ENCODE measurements at places on chromosomes 7 and 10.
A peak's percentile ranks its signal among the peaks of the same experiment; 100 is the strongest.

- no peak for DNase-seq
Measured at GRCh38 chr7:129147731-129148130, 3.2 kb downstream of the TSPAN33 start.

DNA sequence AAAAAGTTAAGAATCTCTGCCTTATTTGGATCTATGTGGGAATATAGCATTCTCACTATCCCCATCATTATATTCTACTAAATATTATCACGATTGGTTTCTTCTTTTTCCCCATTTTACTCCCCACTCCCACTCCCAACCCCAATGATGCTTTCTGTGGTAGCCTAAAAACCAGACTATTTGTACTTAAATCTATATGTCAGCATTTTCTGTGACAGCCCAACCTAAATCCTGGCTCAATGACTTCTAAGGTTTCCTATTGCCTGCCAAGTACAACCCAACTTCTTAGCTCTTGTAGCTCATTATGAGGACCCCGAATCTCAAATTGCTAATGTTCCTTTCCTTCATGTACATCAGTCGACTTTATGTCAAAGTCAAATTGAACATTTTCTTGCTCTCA, 598.6 kb downstream of the XPNPEP1 start:
- no peak for DNase-seq

DNA sequence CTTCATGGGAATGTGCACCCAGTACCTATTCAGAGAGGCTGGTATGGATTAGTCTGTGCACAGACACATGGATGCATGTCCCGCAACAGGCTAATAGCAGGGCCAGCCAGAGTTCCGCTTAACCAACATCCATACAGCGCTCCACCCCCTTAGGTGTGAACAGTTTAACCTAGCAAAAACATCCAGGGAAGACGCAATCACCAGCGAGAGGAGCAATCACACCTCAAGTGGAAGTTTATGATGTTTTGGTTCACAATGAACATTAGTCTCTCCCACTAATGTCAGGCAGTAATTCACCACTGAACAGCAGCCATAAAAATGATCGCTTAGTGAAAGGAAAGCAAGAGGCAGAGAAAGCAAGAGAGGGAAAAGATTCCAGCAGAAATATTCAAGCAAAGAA, 91.1 kb downstream of the PLXNA4 start:
- no peak for DNase-seq

DNA sequence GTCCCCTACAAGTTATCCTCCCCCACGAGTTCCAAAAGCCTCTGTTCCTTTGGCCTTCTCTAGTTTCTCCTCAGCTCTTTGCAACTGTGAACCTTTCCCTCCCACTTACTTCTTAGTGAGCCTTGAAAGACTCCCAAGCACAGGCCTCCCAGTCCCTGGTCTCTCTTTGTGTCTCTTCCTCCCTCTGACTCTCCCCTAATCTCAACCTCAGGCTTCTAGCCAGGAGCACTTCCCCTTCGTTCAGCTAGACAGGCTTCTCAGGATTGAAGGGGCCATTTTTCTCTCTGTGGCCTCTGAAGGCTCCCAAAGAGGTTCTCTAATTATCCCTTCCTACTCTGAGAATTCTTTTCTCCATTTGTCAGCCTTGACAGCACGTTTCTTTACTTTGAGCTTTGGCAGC, 50.2 kb upstream of the PHYHIPL start:
- no peak for DNase-seq

GRCh38 chr10:114289096-114289436, 50.0 kb downstream of the VWA2 start:
- no peak for DNase-seq

GRCh38 chr7:45656431-45656830, 82.3 kb downstream of the ADCY1 start:
- DNase-seq, result no peak

DNA sequence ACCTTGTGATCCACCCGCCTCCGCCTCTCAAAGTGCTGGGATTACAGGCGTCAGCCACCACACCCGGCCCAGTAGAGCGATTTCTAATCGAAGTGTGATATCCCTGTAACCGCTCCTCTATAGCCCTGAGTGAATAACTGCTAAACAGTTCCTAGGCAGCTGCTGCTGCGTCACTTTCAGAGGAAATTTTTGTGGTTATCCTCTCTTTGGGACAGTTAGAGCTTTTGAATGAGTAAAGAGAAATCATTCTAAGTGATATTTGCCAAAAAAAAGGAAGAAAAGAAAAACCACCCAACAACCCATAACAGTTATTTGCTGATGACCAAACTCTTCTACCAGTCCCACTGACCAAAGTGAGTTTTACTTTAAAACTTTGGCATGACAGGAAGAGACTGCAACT, 59.9 kb downstream of the MKX start:
- no peak for DNase-seq

DNA sequence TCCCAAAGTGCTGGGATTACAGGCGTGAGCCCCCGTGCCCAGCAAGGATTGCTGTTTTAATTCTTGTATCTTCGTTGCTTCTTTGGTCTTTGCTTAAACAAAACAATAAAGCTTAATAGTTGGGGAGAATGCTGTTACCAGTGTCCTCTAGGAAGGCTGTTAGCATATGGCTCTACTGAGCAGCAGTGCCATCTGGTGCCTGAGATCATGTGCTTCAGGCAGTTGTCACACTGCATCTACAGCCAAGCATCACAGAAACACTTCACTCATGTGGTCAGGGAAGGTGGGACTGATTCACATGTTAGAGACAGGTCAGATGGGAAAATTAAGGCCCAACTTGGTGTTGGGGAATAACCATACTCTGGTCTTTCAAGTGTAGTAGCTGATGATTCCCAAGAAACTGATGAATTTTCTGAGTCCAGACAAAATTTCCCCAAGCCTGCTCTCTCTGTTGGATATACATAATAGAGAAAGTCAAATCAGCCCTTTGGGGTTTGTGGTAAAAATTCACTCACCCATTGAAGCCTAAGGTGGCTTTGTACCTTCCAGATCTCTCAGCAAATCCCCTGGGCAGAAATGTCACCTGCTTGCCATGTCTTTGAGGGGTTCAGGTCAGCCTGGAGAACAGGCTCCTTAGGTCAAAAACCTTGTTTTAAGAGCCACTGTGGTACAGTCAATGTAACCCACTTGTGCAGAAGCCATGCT, 28.4 kb downstream of the UBE2D4 start:
- no peak for DNase-seq

- DNase-seq, result no peak
Measured at GRCh38 chr7:25242678-25243077, 14.4 kb upstream of the NPVF start.

GRCh38 chr10:30784524-30784896, 155.0 kb upstream of the LYZL2 start:
- DNase-seq, result no peak

GRCh38 chr7:13988065-13988464, 1.4 kb downstream of the ETV1 start:
- DNase-seq, result no peak

DNA sequence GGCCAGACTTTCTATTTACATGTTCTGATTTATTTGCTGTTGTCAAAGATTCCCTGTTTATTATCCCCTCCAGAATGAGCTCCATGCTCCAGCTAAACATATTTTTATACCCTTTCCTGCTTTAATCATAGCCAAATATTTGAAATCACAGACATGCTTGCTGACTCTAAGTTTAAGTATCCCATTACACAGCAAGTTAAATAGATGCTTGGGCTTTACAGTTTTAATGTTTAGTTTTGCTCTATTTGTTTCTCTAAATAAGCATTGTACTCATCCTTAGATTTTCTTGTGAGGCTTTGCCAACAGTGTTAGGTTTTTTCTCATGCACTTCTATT, 196.8 kb downstream of the TAX1BP1 start:
- DNase-seq, result no peak

DNA sequence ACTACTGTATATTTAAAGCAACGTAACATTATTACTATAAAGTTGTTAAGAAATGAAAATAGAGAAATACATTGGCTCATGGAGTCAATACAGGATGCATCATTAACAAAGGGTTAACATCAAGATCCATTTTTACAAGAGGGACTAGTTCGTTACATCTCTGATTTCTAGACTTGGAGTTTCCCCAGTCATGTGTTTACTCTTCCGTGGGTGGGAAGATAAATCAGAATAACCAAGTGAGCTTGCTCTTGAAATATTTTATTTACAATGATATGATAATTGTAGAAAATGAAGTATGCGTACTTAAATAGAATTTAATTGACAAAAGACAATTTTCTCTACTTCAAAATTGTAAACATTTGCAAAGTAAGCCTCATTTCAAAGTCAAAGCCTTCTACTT, 1.0 kb upstream of the PRKAR2B start:
- DNase-seq, result no peak

DNA sequence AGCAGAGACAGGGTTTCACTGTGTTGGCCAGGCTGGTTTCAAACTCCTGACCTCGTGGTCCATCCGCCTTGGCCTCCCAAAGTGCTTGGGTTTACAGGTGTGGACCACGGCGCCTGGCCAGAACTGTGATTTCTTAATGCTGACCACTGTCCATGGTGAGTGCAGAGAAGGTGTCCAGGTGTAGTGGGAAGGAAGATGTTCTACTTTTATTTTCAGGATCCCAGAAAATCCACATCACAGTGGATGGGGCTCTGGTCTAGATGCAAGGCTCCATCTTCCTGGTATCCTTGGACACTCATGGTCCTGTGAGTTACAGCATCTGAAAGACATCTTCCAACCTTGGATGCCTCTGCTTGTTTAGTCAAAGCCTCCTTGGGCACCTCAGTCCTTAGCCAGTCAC, 92.7 kb downstream of the CCDC3 start:
- no peak for DNase-seq

GRCh38 chr7:36895192-36895591, 170.9 kb upstream of the AOAH start:
- DNase-seq, result no peak

- no peak for DNase-seq
Measured at GRCh38 chr10:102701796-102702195, 12.4 kb downstream of the ARL3 start.

DNA sequence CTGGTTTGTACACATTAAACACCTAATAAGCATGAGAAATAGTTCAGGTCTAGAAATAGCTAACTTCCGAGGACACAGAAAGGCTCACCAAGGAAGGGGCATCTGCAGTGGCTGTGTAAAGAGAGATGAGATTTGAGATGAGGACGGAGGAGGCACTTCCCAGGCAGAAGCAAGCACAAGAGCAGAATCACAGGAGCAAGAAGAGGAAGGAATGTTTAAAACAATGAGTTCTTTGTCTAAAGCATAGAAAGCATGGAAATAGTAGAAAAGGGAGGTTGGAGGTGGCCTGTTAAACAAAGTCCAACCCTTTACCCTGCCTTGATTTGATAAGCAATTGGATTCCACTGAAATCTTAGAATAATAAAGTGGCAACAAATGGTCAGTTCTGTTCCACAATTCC, 11.6 kb upstream of the PON3 start:
- no peak for DNase-seq

GRCh38 chr7:130926001-130926691, 192.1 kb upstream of the KLF14 start:
- peak; percentile 47 for DNase-seq

GRCh38 chr10:9219860-9220259, 1165.4 kb downstream of the GATA3 start:
- DNase-seq, result no peak

DNA sequence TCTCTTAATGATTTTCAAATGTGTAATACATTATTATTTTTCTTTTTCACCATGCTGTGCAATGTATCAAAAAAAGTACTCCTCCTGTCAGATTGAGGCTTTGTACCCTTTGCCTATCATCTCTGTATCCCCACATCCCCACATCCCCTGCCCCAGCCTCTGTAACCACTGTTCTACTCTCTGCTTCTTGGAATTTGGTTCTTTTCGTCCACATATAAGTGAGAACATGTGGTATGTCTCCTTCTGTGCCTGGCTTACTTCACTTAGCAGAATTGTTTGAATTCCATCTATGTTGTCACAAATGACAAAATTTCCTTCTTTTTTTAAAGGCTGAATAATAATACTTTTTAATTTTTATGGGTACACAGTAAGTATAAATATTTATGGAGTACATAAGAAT, 13.8 kb downstream of the TAF3 start:
- no peak for DNase-seq

DNA sequence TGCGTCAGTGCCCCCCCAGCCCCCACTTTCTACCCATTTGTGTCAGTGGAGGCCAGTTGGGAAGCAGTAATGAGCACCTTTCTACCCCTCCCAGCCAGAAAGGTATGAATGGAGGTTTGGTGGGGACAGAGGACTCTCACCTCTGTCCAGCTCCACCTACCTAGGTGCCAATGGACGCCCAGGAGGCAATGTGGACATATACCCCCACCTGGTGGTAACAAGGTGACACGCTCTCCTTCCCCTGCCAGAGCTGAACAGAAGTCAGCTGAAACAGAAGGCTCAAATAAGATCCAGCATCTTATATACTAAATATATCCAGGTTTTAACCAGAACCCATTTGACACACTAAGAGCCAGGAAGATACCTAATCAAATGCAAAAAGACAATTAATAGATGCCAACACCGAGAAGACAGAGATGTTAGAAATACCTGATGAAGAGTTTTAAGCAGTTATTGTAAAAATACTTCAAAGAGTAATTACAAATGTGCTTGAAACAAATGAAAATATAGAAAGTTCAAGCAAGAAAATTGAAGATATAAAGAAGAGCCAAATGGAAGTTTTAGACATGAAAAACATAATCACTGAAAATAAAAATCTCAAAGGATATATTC, 18.4 kb upstream of the SORCS3 start:
- DNase-seq, result no peak

- DNase-seq, result no peak
Measured at GRCh38 chr10:43964486-43964885, 315.8 kb upstream of the ZNF32 start.

GRCh38 chr10:102615361-102615760, 28.9 kb upstream of the TRIM8 start:
- DNase-seq, result peak; percentile 46

DNA sequence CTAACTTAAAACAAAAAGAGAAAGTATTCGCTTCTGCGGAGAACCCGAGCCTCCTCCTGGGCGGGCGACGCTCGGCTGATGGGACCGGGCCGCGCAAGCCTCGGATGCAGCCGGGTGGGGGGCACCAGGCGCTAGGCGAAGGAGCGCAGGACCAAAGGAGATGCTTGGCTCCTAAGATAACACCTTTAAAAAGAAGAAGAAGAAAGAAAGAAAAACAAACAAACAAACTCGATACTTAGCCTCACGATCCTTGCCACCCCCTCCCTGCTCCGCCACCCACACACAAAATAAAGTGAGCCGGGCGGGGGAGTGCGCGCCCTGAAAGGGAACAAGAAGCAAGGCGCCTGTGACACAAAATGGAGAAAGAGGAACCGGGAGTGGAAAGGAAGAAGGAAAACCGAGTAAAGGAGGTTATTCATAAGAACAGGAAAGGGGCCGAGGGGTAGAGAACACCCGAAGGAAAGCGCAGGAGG, 34.0 kb upstream of the EBLN1 start:
- DNase-seq, result peak; percentile 72

GRCh38 chr7:112009081-112009480, 197.1 kb downstream of the DOCK4 start:
- no peak for DNase-seq

DNA sequence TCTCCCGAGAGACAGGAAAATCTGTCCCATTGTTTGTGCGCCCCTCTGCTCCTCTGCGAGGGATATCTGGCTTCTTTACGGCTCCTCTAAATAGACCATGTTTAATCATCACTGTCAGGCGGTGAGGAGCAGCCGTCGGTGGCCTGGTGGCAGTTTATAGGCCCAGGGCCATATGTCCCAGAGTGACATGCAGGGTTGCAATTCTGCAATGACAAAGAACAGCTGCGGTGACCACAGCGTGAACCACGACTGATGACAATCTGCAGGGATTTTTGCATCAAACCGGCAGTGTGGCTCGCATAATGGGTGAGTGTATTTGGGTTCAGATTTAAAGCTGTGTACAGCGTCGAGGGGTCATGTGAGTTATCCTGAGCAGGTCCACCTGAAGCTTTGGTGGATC, 41.5 kb downstream of the GATA3 start:
- DNase-seq, result no peak

GRCh38 chr7:26959290-26959689, 94.9 kb upstream of the SKAP2 start:
- no peak for DNase-seq
